Epithelial cell of proximal tubule (primary cell): ENCODE measurements at places on chromosomes 5 and 9. TPM values are rescaled to one million over a fixed set of nuclear protein-coding genes. Genes with fewer than 3 reads are reported as not detected.

The DIRAS2 gene
- total RNA-seq, result 3.4 and 4.8 TPM in 2 replicates

The ZNF484 gene
- 3.8 and 4.0 TPM in 2 replicates for total RNA-seq

The TAF11L4 gene
- total RNA-seq, result not detected in 2 replicates

The CCL19 gene
- not detected in 2 replicates for total RNA-seq

The ZDHHC11B gene
- total RNA-seq, result 0.29 TPM in 1 of 2 replicates, not detected in the other

The ANKRD31 gene
- total RNA-seq, result 0.12 and 0.14 TPM in 2 replicates

- peak; percentile 12 for DNase-seq
These were observed 730.4 kb upstream of the MEF2C start for GRCh38 chr5:89613222-89613956.

DNA sequence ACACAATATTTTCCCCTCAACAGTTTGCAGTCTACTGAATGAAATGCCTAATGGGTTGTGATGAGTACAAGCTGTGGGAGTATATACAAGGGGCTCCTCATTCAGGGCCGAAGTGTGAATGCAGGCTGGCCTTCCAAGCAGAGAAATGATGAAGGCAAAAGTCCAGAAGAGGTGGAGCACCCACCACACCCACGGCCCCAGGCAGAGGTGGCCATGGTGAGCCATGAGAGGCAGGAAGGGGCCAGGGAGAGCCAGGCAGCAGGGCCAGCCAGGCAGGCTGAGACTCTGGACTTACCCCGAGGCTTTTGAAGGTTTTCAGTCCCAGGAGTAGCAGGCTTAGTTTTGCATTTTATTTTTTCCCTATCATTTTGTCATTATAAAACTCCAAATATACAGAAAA lies 218.1 kb downstream of the AUH start:
- no peak for DNase-seq

GRCh38 chr9:75960551-75960950 lies 70.1 kb downstream of the PCSK5 start:
- no peak for DNase-seq

DNA sequence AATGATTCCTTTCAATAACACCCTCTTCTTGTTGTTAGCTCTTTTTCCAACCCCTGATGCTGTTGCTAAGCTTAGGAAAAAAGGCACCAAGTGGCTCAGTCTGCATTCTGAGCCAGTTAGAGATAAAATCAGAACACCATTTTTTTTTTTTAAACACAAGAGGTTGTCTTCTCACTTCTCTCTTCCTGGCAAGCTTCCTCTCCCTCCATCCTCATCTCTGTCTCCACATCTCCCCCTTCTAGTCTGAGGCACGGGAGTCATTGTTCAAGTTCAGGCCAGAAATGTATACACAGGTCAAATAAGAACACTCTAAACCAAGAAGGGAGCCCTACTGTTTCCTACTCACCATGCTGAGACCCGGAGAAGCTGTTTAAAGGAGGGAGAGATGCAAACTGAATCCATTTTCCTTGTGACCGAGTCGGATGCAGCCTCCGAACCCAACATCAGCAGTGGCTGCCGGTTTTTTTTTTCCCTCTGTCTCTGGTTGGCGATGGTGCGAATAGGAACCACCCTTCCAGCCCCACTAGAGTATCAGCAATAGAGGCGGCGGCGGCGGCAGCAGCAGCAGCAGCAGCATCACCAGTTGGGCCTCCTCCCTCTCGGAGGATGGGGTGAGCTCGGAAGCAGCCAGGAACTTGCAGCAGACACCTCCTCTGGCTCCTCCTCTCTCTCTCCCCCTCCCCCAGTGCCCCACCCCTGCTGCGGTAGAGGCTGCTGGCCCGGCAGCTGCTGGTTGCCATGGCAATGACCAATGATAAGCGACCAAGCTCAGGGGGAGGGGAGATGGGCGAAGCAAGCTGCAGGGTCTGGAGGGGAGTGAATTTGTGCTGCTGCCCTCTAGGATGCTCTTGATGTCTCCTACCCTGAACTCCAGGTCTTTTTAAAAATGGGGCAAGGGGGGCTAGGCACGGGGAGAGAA lies at the start of gene JAKMIP2:
Gene JAKMIP2, minus strand, starts transcription at position 619 of the 919 bp plus-strand sequence. CDS start 110,922 bp downstream, outside the sequence.
- no peak for DNase-seq

- no peak for DNase-seq
These were observed 7.2 kb downstream of the NRG2 start for GRCh38 chr5:140035881-140036280.

- DNase-seq, result no peak
These were observed 39.6 kb upstream of the CEP72 start for GRCh38 chr5:572398-573019.

DNA sequence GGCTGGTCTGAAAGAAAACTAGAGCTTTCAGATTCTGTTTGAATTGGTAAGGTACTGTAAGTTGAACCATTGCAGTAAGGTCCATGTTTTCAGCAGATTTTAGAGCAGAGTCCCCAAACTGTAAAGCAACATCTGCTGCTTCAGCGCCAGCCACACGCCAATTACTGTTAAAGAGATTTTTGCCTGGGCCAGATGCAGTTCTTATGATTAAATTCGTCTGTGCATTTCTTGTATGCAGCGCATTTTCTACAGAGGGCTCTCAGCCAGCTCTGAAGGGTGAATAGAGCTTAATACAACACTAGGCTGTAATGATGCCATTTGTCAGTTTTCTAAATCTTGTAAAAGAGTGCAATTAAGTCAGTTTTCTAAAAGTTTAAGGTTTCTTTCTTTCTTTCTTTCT lies 246.3 kb downstream of the COX7C start:
- no peak for DNase-seq

GRCh38 chr5:38726279-38726678 lies 119.5 kb upstream of the OSMR start:
- no peak for DNase-seq

DNA sequence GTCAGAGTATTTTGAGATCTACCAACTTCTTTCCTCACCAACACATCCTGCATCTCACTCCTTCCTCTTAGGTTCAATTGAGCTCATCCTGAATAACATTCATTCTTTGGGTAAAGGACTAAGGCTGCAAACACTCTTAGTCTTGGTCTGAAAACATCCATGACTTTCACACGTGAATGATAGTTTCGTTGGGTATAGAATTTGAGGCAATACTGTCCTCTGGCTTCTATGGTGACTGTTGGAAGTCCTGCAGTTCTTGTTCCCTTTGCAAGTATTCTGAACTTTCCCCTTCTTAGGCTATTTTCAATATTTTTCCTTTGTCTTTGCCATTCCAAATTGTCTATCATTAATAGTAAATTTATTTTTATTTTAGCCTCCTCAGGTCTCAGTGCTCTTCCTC lies 185.4 kb downstream of the ROR2 start:
- DNase-seq, result no peak

- DNase-seq, result no peak
These were observed 48.7 kb downstream of the FBXW11 start for GRCh38 chr5:171957591-171958251.

DNA sequence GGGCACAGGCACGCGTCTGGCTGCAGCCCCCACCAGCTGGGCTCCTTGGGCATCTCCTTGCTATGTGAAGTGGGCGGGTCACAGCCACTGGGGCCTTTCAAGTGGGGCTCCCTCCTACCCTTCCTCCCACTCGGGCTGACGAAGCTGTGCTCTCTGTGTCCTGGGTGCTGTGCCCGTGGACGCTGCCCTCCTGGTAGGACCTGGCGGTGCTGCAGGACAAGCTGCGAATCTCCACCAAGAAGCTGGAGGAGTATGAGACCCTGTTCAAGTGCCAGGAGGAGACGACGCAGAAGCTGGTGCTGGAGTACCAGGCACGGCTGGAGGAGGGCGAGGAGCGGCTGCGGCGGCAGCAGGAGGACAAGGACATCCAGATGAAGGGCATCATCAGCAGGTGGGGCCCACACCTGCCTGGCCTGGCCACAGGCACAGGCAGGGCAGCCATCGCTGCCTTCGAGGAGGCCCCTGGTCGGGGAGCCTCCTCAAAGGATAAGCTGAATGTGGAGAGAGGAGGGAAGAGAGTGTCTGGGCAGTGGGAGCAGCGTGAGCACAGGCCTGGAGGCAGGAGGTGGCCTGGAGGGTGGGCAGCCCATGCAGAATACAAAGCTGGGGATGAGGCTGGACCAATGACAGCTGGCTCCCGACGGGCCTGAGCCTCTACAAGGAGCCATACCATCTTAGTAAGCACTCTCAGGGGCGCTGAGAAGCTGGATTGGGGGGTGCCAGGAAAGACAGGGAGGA lies 124.7 kb downstream of the DAB2IP start:
- DNase-seq, result no peak

DNA sequence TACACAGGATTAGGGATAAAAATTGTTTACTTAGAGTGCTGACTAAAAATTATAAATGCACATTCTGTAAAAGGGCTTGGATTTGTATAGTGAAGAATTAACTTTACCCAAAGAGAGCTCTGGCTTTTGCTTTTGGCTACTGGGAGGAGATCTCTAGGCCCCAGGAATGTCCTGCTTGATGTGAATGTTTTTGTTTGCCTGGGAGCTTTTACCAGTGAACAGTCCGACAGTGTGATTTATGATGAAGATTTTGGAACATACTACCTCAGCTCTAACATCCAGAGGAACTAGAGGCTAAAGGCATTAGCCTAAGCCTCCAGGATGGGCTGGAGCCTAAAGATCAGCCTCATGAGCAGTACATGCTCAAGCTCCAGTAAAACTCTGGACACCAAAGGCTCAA lies 103.7 kb upstream of the RFX3 start:
- no peak for DNase-seq

DNA sequence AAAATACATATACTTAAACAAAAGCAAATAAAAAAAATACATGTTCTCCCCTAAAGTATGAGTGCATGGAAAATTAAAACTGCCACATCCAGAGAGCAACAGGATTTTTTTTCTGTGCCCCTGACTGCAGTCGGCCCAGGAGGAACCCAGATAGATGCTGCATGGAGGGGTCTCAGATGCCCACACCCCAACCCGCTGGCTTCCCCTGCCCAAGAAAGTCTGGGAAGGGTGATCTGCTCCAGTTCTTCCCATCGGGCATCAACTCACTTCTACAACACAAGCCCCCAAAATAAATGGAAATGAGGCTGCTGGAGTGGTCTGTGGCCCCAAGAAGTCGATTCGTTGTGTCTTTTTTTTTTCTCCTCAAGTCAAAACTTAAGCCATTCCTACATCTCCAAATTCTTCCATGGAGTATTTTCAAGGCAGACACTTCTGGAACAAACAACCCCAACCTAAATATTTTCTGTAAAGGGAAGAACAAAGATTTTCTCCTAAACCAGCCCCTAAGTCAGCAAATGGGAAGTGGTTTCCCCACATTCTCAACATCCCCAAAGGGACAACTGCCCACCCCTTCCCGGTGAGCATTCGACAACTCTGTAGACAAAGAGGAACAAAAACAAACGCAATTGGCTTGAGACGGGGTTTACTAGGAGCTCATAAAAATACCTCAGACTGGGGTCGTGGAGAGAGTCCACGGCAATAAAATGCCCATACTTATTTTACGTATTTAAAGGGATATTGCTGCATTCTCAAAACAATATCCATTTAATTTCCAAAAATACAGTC lies 46.7 kb downstream of the ROR2 start:
- no peak for DNase-seq

DNA sequence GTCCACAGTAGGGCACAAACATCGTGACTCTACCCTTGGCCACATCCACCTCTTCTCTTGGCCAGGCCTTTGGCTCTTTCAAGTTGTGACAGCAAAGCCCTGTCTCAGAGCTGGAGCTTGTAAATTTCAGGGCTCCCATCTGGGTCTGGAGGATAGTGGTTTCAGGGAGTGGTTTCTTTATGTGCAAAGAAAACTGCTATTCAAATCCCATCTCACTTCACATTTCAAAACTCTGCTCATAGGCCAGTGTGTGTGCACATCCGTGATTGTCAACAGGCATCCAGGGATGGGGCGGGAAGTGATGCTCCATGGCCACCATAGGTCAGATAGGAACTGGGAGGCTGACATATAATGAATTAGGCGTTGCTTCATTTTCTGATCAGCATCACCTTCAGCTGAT lies 107.8 kb upstream of the IL12B start:
- DNase-seq, result no peak

GRCh38 chr5:35618781-35619180 lies 1.1 kb downstream of the SPEF2 start:
- DNase-seq, result no peak

GRCh38 chr5:138955013-138955660 lies 80.0 kb upstream of the LRRTM2 start:
- DNase-seq, result no peak

GRCh38 chr5:16675806-16676205 lies 59.0 kb upstream of the RETREG1 start:
- DNase-seq, result no peak

DNA sequence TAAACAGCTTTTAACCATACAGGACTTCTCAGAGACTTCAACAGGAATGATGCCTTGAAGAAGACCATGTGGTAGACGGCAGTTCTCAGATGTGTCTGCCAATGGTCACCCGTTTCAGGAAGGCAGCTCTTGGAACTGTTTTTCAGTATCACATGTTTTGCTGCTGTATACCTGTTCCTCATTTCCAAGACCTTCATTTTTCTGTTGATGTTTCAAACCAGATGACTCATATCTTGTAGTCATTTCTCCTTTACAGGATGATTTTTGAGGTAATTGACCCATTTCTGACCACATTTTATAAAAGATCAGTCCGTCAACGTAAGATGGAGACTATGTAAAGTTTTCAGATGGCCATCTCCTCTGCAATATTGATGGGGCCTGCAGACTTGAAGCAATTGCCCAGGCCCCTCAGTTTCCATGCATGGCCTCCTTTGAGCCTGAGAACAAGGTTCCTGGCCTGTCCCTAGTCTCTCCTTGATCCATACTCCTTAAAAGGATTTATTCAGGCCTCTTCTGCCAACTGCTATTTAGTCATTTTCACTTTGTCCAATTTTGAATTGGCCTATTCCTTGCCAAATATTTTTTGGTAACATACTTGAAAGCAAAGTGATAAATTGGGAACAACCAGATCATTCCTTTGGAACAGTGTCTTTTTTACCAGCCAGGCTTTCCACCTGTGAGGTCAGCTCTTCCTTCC lies 128.6 kb downstream of the PDZD2 start:
- no peak for DNase-seq

DNA sequence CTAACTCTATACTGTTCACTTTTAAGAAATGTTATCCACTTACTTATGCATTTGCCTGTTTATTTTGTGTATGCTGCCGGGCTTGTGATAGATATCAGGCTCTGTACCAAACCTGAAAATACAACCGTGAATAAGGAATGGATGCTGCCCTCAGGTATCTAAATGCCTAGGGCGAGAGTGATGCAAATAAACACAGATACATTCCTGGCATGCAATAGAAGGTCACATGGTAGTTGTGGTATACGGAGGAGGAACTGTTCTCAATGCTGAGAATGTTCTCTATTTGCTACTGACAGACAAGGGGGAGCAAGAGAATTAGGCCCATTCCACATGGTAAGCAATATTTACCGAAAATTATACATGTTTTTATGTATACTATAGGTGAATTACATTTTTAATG lies 227.8 kb downstream of the ICE1 start:
- no peak for DNase-seq

- no peak for DNase-seq
These were observed 21.0 kb downstream of the ANKRD33B start for GRCh38 chr5:10584714-10585517.

GRCh38 chr5:136337788-136338187 lies 27.6 kb downstream of the TRPC7 start:
- no peak for DNase-seq
